Iris pigment epithelial cell (primary cell): ENCODE measurements at places on chromosomes 4 and X.

- DNase-seq = no peak
These were observed 167.6 kb downstream of the OR13H1 start for GRCh38 chrX:131711478-131711867.

GRCh38 chrX:12128017-12128416 lies 10.3 kb upstream of the FRMPD4 start:
- DNase-seq = no peak

- no peak for DNase-seq
These were observed 64.2 kb downstream of the IRF2 start for GRCh38 chr4:184409911-184410692.

DNA sequence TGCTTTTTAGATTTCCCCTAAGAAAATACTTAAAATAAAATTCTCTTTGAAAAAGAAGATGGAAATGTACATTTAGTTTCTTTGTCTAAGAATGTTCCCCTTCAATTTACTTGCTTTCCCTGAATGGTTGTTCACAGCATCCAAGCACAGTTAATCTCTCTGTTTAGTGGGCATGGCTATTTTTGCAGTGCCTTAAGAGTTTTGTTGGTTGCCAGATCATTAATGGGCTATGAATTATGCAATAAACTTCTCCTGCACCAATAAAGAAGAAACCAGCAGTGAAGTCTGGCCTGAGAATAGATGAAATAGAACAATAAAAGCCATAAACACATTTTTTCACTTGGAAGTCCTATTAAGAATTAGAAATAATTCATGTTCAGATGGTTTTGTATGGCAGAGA lies 980.4 kb upstream of the IGFBP7 start:
- DNase-seq = no peak

GRCh38 chrX:78979789-78980464 lies 34.7 kb downstream of the P2RY10 start:
- DNase-seq = no peak
